ENCODE measurements at places on chromosomes 7 and 10. TPM values are rescaled to one million over a fixed set of nuclear protein-coding genes. Genes with fewer than 3 reads are reported as not detected.

Gene SLC26A3
- total RNA-seq, result 0.36 TPM

Gene PEX1
- 13.9 TPM for total RNA-seq

Gene FLNC
- total RNA-seq, result 10.2 TPM

Gene NAMPT
- 80.8 TPM for total RNA-seq

Gene IDI2
- total RNA-seq, result not detected

Gene GJD4
- not detected for total RNA-seq

Gene SPAM1
- not detected for total RNA-seq

Gene FAM237B
- total RNA-seq, result not detected

Gene ODAD2
- not detected for total RNA-seq

Gene SLC18A2
- not detected for total RNA-seq

Gene CASD1
- 14.7 TPM for total RNA-seq

Gene GPR85
- total RNA-seq, result not detected

Gene PTER
- total RNA-seq, result 8.8 TPM

Gene IKZF1
- 0.77 TPM for total RNA-seq

Gene ASB4
- total RNA-seq, result 0.15 TPM

Gene SYCE1
- total RNA-seq, result not detected
